ENCODE measurements at places on chromosomes 3 and 15.

DNA sequence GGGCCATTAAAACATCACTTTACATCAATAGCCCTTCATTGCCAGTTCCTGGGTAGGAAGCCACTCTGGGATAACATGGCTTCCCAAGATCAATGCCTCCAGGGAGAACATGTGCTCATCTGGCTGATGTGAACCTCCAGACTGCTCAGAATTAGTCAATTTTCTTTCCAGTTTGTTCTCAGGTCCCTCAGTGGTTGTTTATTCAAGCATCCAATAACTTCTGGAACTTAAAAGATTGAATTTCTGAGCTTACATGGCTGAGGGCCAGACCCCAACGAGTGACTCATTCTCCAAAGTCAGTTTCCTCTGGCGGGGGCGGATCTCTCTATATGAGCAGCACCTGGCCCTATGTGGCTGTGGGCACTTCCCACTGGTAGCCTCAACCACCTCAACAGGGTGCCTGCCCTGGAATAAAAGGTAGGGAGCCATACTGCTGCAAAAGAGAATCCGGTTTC, 34.0 kb downstream of the LYZL4 start:
- peak; percentile 35 for DNase-seq

GRCh38 chr15:49731187-49732099, 110.6 kb downstream of the DTWD1 start:
- DNase-seq = no peak

GRCh38 chr3:44421280-44421679, 56.2 kb downstream of the ZNF445 start:
- no peak for DNase-seq

DNA sequence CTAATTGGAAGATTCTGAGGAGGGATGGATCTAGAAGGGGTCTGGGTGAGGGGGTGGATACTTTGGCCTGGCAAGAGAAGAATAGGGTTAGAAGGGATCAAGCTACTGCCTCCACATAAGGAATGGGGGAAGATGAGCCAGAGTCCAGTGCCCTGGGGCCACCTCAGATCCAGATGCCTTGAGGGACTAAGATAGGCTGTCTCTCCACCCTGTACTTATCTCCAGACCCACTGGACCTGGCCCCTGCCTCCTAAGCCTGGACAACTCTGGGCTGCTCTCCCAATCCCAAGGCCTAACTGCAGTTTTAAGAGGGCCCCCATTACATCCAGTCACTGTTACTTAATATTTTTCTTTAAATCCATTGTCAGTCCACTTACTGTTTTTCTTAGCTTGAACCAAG, 2.0 kb downstream of the DVL3 start:
- peak; percentile 18 for DNase-seq

- no peak for DNase-seq
These were observed 230.4 kb upstream of the WNT5A start for GRCh38 chr3:55717481-55717880.

All from AG08395 (cell line).